ENCODE measurements at places on chromosomes 3 and 15.

DNA sequence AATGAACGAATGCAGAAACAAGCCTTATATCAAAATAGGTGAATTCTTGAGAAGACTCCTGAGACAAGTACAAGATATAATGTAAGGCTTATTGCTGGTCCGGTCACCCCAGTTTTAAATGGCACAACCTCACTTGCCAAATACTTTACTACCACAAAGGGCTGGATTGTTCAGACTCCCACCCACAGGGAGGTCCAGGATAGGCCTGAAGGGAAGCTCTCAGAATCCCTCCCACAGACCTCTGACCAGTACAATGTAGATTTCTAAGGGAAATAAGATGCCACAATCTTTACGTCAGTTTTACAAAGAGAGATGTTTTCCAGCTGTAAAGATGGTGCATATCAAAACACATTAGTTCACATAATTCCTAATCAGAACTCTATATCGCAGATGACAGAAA is 577.7 kb upstream of the ADAMTS9 start:
- DNase-seq, result no peak

- DNase-seq, result peak; percentile 82
These were observed 4.7 kb downstream of the BHLHE40 start for GRCh38 chr3:4983739-4984510.

DNA sequence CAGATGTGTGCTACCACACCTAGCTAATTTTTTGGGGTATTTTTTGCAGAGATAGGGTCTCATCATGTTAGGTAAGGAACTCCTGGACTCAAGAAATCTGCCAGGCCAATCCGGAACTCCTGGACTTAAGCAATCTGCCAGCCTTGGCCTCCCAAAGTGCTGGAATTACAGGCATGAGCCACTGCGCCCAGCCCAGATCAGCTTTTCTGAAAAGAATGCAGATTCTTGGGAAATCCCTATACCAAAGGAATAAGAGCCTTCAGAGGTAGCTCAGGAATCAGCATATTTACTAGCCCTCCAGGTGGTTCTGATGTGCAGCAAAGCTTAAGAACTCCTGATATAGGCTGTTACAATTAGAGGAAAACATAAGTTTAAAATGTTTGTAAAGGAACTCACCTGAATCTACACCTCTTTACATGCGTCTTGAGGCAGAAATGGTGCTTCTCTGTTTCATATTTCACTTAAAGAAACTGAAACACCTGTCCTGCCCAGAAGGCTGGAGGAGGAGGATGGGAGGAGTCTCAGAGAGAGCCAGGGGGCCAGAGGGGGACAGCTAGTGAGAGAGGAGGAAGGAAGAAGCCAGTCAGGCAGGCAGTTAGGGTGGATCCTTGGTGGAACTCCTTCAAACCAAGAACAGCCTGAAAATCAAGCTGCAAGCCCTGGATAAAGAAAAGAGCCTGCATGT is at the start of gene XCR1:
Gene XCR1, minus strand, starts transcription at position 463 of the 685 bp plus-strand sequence. CDS start 5,536 bp downstream, outside the sequence.
- no peak for DNase-seq

- DNase-seq, result no peak
These were observed 393.5 kb upstream of the ARRDC4 start for GRCh38 chr15:97566961-97567360.

- no peak for DNase-seq
These were observed 32.3 kb upstream of the CTSH start for GRCh38 chr15:78977091-78977571.

- DNase-seq, result no peak
These were observed 106.3 kb upstream of the ALCAM start for GRCh38 chr3:105260385-105260784.

- no peak for DNase-seq
These were observed 686.3 kb downstream of the NTRK3 start for GRCh38 chr15:87570206-87570605.

- no peak for DNase-seq
These were observed 338.7 kb downstream of the CLSTN2 start for GRCh38 chr3:140273542-140274195.

GRCh38 chr15:25790000-25790660 is 73.0 kb downstream of the ATP10A start:
- DNase-seq, result peak; percentile 44

DNA sequence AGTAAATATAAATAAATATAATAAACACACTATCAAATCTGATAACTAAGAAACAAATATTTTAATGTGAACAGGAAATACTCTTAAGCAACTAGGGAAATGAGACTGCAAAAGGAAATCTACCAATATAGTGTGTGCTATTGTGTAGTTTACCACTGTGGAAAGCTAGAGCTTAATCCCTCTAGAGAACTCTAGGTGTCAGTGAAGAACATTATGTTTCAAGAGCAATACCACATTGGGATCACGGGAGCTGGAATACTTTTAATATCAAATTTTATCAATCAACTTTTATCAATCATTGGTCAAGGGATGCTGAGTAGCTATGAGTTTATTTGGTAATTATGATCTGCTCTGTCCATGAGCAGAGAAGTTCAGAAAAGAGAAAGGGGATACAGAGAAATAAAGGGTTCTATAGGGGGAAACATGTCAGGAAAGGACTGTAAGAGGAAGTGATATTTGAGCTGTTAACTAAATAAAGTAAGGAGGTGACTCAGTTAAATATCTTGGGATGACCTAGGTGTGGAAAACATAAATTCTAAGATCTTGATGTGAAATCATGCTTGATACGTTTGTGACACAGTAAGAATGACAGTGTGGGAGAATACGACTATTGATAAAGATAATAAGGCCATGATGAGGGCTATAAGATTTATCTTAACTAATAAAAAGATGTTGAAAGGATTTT is 762.2 kb upstream of the ALCAM start:
- no peak for DNase-seq

- no peak for DNase-seq
These were observed 148.4 kb downstream of the B3GALNT1 start for GRCh38 chr3:160956785-160957184.

GRCh38 chr3:194906970-194907629 is 221.4 kb downstream of the FAM43A start:
- no peak for DNase-seq

- no peak for DNase-seq
These were observed 281.4 kb upstream of the TLE3 start for GRCh38 chr15:70379134-70379533.

- no peak for DNase-seq
These were observed 250.9 kb upstream of the SEMA6D start for GRCh38 chr15:47466357-47466756.

- no peak for DNase-seq
These were observed 29.1 kb upstream of the VIPR1 start for GRCh38 chr3:42473083-42473932.

GRCh38 chr3:69764121-69764741 is 25.0 kb downstream of the MITF start:
- no peak for DNase-seq

GRCh38 chr15:75112848-75113492 is 88.7 kb upstream of the C15orf39 start:
- no peak for DNase-seq

GRCh38 chr3:138137861-138138260 is 5.7 kb upstream of the A4GNT start:
- DNase-seq, result no peak

DNA sequence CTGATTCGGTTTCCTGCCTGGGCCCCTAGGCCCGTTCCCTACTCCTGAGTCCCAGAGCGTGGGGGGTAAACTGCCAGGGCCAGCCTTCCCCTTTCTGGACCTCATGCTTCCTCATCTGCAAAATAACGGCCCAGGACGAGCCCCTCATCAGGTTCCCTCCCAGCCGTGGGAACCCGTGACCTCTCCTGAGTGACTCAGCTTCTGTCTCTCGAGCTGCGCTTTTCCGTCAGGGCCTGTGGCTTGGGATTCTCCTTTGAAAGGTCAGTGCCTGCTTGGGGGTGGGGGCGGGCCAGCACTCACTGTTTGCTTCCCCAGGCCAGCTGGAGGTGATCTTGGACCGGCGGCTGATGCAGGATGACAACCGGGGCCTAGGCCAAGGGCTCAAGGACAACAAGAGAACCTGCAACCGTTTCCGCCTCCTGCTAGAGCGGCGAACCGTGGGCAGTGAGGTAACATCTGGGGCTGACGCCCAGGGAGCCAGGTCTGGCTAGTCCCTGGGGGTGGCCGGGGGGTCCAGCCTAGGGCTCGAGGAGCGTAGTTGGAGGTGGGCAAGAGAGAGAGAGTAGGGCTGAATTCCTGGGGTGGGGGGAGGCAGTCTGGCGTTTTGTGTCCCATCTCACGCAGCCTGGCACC is 12.8 kb downstream of the MAN2A2 start:
- no peak for DNase-seq

- DNase-seq, result no peak
These were observed 62.8 kb upstream of the IMPG2 start for GRCh38 chr3:101383156-101383575.

DNA sequence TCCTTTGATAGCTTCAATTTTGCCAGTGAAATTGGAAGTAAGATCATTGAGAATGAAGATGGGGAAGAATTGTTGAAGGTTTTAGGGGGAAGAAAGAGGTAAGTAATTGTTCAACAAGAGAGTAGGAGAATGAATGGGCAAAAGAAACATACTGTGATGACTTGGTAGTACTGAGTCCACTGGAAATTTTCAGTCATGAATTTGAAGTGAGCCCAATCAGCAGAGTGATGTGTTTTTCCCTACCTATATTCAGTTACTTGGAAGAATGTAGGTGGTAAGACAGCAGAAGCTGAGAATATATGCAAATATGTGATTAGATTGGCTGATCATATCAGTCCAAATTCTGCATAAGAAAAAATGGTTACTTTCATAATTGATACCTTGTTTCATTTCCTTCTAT is 569.6 kb downstream of the AGBL1 start:
- no peak for DNase-seq

- no peak for DNase-seq
These were observed 20.2 kb upstream of the LMCD1 start for GRCh38 chr3:8481380-8481779.

GRCh38 chr3:53677413-53677812 is 168.8 kb downstream of the CHDH start:
- DNase-seq, result no peak

GRCh38 chr3:7075901-7076300 is 215.0 kb downstream of the GRM7 start:
- no peak for DNase-seq

DNA sequence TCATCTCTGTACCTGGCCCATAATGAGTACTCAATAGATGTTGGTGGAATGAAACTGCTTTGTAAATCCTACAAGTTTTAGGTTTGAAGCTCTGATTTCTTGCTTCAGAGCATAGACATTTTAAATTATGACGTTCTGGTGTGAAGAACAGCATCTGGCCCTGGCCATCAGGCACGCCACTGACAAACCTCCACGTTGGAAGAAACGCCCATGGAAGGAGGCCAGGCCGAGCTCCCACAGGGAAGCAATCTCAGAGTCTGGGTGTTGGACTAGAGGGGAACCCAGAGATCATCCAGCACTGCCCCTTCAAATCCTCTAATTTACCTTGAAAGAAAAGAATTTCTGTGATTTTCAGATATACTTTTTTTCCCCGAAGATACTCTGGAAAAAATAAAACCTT is 328.1 kb upstream of the RGMA start:
- DNase-seq, result no peak

GRCh38 chr3:53693451-53693850 is 152.8 kb downstream of the CHDH start:
- DNase-seq, result no peak

DNA sequence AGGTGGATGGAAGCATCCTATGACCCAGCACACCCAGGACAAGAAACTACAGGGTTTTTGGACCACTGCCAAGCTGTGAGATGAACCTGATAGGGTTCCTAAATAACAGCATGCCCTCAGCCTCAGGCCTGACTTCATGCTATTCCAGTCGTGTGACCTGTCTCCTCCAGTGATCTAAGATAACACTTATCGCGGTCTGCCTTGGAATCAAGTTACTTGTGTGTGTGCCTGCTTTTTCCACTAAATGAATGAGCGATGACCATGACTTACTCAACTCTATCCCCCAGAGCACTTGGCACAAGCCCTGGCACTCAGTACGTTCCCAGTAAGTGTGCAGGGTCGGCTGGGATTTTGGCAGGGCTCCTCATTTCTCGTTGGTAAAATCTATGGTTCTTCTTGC is 172.7 kb upstream of the TP63 start:
- DNase-seq, result no peak

DNA sequence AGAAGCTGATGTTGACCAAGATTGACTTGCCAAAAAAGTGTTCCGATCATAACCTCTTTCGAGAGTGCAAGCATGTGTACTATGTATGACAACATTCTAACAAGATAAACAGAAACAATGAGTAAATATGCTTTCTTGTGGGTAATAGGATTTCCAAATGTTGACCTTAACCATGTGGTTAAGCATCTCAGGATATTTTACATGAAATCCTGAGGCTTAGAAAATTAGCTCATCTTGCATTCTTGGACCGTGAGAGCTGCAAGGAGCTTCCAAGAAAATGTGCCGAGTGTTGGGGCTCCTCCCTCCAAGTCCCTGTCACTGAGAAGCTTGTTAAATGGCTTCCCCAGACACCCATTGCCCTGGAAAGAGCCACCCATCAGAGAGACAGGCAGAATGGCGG is 50.1 kb downstream of the C3orf20 start:
- DNase-seq, result no peak

GRCh38 chr3:38137615-38138348 is 679 bp upstream of the MYD88 start:
- peak; percentile 7 for DNase-seq

GRCh38 chr3:23950293-23950692 is 5.2 kb downstream of the NR1D2 start:
- DNase-seq, result no peak

DNA sequence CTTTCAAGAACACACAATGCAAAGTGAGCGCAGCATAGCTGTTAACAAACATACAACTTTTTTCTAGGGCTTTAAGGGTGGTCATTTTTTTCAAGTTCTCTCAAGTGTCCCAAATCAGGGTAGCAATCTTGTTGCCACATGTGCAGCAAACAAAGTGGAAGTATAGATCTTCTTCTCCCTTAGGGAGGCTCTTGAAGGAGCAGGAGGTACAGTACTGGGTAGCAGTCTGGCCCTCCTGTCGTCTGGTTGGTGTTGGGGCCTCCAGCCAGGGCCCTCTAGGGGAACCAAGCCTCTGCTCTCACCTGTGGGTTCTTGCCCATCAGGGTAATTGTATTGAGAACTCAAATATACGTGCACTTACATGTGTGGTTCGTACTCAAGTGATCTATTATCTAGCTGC is 25.8 kb downstream of the MKRN2 start:
- no peak for DNase-seq

- DNase-seq, result no peak
These were observed 272.2 kb downstream of the ADAMTSL3 start for GRCh38 chr15:83926116-83926515.

DNA sequence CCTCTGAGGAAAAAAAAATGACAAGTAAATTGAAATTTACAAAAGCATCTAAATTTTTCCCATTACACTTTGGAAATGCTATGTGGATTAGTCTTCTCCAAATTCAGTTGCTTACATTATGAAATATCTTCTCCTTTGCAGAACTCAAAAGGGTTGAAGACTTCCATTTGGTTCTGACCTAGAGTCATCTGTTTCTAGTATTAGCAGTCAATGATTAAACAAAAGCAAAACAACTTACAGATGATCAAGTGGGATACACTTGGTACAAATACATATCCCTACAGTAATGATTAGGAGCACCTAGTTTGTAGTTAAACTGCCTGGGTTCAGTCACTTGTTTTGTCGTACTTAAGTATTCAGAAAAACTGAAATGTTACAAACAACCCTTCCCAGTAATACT is 136.2 kb downstream of the MBNL1 start:
- no peak for DNase-seq
